Hypothalamus (tissue), 51 donors: ENCODE measurements at places on chromosomes 6 and 20.

- DNase-seq: no peak
Observed at GRCh38 chr20:57071283-57071731, 195.1 kb downstream of the BMP7 start.

- DNase-seq: no peak
Observed at GRCh38 chr20:35698298-35699126, 640 bp downstream of the NFS1 start.

DNA sequence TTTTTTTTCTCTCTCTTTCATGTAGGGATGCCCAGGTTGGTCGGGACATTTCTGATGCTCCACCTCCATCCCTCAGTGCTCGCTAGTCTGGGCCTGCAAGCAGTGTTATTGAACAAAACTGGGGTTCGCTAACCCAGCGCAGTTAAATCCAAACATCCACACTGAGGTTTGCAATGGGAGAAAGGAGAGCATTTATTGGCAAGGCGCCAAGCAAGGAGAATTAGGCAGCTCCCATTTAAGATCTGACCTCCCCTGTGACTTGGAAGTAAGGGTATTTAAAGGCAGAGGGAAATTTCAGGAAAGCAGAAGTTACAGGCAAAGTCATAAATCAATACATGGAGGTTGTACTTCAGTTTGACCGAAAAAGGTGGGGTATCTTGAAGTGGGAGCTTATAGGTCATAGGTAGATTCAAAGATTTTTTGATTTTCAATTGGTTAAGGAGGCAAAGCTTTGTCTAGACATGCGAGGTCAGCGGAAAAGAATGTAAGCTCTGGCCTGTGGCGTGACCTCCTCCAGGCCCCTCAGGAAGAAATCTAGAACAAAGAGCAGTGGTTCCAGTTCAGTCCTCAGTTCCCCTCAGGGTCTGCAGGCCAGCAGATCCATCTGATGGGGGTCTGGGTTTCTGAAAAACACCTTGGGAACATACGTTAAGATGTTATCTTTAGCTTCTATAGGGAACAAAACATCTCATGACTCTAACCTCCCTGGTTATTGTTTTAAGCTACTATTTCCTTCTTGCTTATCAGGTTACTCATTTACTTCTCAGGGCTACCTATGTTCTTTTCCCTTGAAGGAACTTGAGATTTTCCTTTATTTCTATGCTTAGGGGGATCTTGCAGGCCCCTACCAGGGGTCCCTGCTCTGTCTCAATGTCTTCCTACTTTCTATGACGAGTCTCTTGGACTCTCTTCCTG, 66.0 kb upstream of the KIF16B start:
- DNase-seq: no peak

DNA sequence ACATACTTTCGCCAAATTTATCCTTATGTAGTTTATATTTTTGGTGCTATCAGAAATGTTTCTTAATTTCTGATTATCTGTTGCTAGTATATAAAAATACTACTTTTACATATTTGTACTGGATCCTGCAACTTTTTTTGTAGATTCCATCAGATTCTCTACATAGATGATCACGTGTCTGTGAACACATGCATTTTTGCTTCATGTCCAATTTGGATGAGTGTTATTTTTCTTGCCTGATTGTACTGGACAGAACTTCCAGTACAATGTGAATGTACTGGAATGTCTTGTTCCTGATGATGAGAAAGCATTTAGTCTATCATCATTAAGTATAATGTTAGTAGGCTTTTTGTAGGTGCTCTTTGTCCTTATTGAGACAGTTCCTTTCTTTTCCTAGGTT, 25.0 kb upstream of the SSR1 start:
- DNase-seq: no peak

GRCh38 chr20:61861054-61861841, 204.4 kb downstream of the TAF4 start:
- DNase-seq: no peak

GRCh38 chr6:149286905-149287304, 30.6 kb upstream of the TAB2 start:
- no peak for DNase-seq
